Stimulated activated CD8-positive, alpha-beta memory T cell treated with anti-CD3 and anti-CD28 coated beads, Interleukin-4, amount 100 ng/mL, for 4 hours (primary cell): ENCODE measurements at places on chromosomes 6 and 20.

DNA sequence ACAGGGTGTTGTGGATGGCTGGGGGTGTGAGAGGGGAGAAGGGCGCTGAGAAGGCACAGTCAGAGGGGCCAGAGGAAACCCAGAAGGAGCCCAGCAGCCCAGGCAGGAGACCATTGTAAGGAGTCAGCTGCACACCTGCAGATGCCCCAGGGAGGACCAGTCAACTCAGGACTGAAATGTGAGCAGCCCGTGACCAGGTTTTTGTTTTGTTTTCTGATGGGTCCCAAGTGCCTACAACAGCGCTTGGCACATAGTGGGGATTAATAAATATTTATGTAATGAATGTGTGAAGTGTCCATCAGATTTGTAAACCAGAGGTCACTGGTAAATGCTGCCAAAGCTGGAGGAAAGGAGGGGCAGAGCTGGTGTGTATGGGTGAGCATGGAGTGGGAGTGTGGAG lies 30.2 kb downstream of the TRAM2 start:
- no peak for DNase-seq

DNA sequence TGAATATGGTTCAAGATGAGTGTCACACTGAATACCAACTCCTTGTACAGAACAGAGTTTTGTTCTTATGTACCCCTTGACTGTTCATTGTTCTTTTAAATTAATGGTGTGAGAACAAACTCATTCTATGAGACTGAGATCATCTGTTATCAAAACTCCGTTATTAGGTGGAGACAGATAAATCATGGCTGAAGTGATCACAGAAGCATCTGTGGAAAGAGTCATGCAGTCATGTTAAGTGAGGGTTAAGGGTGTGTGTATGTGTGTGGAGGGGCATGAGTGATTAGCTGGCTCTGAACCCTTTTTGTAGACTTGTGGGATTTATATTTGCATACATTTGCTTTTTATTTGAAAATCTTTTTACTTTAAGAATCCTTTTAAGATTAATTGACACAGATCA lies 24.7 kb downstream of the ADGRG6 start:
- no peak for DNase-seq

DNA sequence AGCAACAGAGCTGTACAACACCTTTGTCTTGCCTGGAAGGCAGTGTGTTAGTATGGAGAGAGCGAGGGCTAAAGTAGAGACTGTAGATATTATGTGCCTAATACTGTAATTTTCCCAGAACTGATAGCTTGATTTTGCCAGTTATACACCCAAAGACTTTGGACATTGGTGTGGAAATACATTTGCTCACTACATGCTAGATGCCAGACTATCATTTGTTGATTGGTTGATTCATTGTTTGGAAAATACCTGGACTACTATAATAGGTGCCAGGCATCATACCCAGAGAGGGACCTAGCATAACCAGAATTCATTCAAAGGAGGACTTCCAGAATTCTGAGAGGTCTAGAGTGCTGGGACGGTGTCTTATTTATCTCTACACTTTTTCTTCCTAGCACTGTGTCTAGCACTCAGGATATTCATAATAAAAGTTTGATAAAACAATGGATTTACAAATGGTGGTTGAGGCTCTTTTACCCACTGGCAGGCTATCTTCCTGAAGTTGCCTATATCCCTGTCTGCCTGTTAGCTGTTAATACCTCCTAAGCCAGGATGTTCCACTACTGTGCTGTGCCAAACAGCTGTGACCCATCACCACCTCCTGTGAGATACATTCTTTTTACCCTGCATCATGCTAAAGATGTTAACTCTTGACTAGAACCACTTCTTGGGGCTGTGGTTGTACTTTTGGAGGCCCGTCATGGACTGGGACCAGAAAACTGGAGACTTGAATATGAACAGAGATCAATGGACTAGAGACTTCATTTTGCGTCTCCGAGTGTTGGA lies 72.2 kb upstream of the FUCA2 start:
- DNase-seq = no peak

GRCh38 chr6:17081273-17081672 lies 20.6 kb upstream of the STMND1 start:
- DNase-seq = no peak

- no peak for DNase-seq
Measured at GRCh38 chr20:41320976-41321375, 3.4 kb upstream of the ZHX3 start.

DNA sequence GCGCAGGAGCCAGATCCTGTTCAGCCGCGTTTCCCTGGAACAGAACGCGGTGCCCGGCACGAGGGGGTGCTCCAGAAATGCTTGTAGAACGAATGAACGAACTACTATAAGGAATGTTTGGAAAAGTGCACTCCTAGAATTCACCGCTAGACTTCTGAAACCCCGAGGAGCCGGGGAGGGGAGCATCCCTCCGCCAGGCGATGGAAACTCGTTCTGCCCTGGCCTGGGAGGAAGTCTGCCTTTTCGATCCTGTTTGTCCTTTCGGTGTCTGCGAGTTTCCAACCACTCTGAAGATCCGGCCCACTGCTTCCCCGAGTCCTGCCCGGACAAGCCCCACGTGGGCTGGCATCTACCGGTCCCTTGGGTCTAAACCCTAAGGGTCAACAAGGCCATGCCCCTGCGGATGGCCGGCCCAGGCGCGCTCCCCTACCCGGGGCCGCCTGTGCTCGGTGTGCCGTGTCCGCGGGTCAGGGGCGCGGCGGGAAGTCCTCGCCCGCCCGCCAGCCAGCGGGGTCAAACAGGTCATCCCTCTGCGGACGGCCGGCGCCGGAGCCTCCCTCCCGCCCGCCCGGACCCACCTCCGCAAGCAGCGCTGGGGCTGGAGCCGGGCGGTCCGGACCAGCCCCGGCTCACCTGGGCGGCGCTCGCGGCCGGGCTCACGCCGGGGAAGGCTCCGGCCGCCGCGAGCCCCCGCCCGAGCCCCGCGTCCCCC lies 526 bp downstream of the SULF2 start:
- no peak for DNase-seq

GRCh38 chr6:21508753-21509152 lies 84.8 kb upstream of the SOX4 start:
- no peak for DNase-seq

- DNase-seq = no peak
Measured at GRCh38 chr6:131470534-131470933, 102.5 kb upstream of the ARG1 start.

GRCh38 chr20:63230800-63231268 lies 4.9 kb upstream of the BIRC7 start:
- DNase-seq = no peak
